Glutamatergic neuron (in vitro differentiated cells): ENCODE measurements at places on chromosomes 5 and 9. TPM values are rescaled to one million over a fixed set of nuclear protein-coding genes. Genes with fewer than 3 reads are reported as not detected.

ABCA1 gene
- 146 TPM for total RNA-seq

GFI1B gene
- not detected for total RNA-seq

C9 gene
- not detected for total RNA-seq

PAEP gene
- total RNA-seq, result not detected

RNF183 gene
- total RNA-seq, result not detected

GRCh38 chr9:28839778-28840430 lies 1266.6 kb upstream of the C9orf72 start:
- DNase-seq, result no peak

DNA sequence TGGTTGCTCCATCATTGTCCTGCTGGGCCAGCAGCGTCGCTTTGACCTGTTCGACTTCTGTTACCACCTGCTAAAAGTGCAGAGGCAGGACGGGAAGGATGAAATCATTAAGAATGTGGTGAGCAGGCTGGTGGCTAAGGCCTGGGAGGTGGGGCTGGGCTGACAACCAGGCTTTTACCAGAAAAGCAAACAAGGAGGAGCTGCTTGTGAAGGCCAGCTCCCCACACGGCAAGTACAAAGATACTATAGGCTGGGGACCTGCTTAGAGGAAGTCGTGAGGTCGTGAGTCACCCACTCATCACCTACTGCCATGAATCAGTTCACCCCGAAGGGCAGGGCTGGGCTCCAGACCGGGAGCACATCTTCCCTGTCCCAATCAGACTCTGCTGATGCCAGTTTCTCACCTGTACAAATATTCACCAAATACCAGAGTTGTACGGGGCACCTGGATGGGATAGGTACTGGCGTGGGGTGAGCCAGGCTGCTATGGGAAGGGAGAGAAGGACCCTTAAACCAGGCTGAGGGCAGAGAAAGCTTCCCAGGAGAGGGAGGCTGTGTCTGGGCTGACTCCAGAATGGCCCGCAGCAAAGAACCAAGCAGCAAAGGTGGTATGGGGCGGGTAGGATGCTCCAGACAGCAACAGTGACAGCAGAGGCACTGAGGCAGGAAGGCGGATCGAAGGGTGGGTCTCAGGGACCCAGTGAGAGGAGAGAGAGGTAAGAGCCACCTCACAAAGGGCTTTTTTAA lies 69.3 kb upstream of the NIPAL4 start:
- no peak for DNase-seq

DNA sequence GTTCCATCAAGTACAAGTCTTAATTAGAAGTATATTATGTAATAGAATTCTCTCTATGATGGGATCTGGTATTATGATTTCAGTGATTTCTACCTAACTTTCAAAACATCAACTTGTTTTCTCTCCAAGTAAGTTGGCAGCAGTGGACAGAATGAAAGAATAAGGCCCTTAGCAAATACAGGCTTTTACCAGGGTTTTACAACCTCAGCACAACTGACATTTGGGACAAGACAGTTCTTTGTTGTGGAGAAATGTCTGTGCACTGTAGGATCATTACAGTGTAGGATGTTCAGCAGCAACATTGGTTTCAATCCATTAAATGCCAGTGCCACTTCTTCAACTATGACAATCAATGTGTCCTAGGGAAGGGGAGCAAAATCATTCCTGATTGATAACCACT lies 48.8 kb downstream of the MLANA start:
- no peak for DNase-seq

DNA sequence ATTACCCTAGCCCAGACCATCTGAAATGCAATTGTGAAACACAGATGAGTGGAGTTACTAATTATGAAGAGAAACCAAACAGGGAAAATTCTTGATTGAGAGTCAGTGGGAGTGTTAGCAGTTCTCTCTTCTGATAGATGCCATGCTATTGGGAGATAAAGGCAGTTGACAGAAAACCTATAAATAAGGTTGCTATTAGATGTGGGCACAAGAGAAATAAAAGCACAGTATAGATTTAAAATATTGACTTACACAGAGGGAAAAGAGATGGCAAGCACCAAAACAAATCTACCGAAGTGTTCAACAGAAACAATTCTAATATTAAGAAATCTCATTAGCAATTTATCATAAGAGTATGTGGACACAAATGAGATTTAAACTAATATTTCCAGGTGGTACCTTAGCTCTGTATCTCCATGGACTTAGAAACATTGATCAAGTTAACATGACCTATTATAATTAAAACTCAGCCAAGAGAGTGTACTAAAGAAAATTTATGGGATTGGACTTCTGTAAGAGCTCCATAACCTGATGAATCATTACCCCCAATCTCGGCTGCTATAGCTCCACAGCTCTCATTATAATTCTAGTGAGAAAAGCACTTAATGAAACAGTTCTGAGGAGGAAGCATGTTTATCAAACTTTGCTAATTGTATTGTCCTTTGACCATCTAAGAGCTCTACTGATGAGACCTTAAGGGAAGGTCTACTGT lies 665.0 kb upstream of the RIOK2 start:
- DNase-seq, result no peak

DNA sequence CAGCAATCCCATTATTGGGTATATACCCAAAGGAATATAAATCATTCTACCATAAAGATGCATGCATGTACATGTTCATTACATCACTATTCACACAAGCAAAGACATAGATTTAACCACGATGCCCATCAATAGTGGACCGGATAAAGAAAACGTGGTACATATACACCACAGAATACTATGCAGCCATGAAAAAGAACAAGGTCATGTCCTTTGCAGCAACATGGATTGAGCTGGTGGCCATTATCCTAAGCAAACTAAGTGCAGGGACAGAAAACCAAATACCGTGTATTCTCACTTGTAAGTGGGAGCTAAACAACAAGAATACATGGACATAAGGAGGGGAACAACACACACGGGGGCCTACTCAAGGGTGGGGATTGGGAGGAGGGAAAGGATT lies 33.8 kb upstream of the LAMC3 start:
- no peak for DNase-seq

- DNase-seq, result no peak
Observed at GRCh38 chr9:76296561-76297310, 97.5 kb downstream of the RFK start.

DNA sequence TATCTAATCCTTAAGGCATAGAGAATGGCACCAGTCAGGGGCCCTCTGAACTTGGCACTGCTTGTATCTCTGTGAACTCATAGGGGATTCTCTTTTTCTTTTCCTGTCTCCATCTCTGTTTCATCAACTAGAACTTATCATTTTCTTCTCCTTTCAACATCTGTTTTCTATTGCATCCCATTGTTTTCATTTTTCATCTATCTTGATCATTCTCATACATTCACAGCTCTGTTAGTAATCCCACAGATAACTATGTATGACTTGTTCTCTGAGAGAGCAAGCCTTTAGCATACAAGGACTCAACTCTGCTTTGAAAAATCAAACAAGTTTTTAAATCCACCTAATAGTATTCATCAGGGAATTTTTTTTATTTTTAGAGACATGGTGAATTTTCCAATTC lies 264.3 kb downstream of the ARRDC3 start:
- no peak for DNase-seq

- DNase-seq, result no peak
Observed at GRCh38 chr5:117776977-117777376, 1202.4 kb upstream of the SEMA6A start.
